ENCODE measurements at places on chromosomes 7 and 10. TPM values are rescaled to one million over a fixed set of nuclear protein-coding genes. Genes with fewer than 3 reads are reported as not detected.

DNA sequence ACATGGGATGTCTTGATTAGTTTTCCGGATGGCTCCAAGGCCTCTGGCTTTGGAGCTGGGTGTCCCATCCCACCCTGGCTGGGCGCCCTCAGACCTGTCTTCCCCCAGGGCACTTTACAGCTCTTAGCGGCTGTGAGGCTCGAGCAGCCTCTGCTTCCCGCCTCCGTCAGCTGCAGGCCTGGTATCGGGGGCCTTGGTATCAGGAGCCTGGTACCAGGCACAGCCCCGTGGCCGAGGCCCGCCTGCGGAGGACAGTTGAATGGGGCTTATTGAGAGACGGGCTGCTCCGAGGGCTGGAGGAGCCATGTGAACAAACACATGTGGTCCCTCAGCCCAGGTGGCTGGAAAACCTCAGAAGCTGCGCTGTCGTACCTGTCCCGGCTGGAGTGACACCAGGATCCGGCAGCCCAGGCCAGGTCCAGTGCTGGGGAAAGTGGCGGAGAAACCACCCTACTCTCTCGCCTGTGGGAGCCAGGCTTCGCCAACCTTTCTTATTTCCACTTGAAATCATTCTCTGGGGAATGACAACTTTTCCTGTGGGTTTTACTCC is 23.9 kb upstream of the AP5Z1 start:
- DNase-seq, result no peak

- DNase-seq, result no peak
Measured at GRCh38 chr10:90920986-90921666, at the start of gene ANKRD1. Gene ANKRD1, minus strand, starts transcription at chr10:90921087. Its CDS starts 60 bp downstream, at chr10:90921027.

LRWD1 gene
- polyA plus RNA-seq, result 37.3 TPM

DNA sequence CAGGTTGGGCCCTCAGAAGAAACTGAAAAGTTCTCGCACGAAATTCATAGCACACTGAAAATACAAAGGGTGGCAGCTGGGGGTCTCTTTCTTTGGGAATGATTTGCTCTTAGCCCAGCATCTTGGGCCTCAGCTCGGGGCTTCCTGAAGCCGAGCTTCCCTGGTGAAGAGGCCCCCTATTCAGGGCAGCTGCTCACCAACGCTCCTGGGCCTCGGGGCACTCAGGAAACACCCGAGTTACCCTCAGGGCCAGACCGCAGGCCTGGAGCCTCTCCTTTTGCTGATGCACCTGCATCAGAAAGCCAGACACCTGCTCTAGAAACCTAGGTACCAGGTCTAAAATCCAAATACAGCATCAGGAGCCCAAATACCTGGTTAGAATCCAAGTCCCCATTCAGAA is 85.5 kb downstream of the PTPRE start:
- DNase-seq, result no peak

- peak; percentile 10 for DNase-seq
Measured at GRCh38 chr7:780516-780915, 51.8 kb upstream of the SUN1 start.

DNA sequence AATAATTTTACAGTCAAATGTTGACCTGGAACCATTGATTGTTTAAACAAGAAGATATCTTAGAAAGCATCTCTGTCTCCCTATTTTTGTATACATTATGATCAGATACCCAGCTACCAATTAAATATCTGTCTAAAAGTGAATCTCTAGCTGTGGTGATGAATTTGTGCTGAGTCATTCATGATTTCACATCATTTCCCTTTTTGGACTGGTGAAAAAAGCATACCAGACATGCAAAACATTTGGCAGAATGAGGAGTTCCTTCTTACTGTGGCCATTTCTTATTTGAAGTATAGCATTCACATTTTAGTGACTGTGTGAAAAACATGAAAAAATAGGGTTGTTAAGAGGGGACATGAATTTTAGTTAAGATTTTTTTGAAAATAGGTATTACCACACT is 98.0 kb upstream of the GATA3 start:
- DNase-seq, result no peak

DNA sequence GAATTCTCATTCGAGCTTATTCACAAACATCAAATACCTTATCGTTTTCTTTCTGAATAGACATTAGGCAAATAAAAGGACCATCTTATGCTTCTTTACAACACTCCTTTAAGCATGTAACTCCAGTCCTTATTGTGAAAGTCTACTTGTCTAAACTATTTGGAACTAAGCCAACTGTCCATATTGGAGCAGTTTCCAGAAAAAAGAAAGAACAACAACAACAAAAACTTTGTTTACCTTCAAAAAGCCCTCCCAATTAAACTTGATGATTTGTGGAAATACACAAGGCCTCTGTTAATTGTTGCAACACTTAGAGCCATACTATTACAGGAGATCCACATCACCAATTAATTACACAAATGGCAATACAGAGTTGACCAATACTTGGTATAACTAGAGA is 163.6 kb downstream of the GALNT11 start:
- DNase-seq, result no peak

MUC12 gene
- 1.7 TPM for polyA plus RNA-seq

DNA sequence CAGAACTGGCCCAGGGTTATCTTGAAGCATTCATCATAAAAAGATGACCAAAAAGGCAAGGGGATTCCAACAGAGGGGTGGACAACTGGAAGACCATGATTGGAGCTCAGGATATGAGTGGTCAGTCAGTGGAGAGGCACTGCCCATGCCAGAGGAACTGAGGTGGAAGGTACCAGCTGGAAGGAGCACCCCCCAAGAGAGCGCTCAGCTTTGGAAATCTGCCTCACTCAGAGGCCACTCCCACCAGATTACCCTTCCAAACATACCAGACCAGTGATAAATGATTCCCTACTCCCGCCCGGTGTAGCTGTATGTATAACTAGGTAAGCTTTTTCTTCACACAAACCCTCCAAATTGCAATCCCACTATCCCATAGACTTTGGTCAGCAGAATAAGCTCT is 257.0 kb upstream of the SLC26A5 start:
- no peak for DNase-seq

DNA sequence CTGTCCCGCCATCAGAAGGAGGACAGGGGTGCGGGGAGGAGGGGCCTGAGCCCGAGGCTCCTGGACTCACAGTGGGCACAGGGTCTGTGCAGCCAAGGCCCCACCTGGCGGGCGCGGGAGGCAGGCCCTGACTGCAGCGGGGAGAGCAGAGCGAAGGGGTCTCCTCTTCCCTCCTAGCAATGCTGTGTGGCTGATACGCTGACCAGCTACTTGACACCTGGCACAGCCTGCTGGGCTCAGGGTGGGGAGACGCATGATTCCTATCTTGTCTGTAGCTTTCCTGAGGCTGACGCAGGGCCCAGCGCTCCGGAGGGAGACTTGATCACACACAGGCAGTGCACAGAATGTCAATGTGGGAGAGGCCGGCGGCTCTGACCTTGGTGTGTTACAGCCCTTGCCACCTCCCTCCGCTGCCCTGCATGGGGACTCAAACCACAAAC is 174.9 kb downstream of the ELFN1 start:
- DNase-seq, result peak; percentile 66

TAS2R41 gene
- polyA plus RNA-seq, result not detected

SLC13A1 gene
- polyA plus RNA-seq, result not detected

GRCh38 chr10:96919785-96920430 is 87.8 kb downstream of the LCOR start:
- DNase-seq, result no peak

GRCh38 chr10:3683560-3683959 is 101.4 kb downstream of the KLF6 start:
- no peak for DNase-seq

GRCh38 chr7:16743236-16743635 is 10.3 kb upstream of the TSPAN13 start:
- no peak for DNase-seq

GRCh38 chr10:11317936-11318670 is 293.3 kb downstream of the USP6NL start:
- no peak for DNase-seq

COG5 gene
- 3.6 TPM for polyA plus RNA-seq

- peak; percentile 95 for DNase-seq
Measured at GRCh38 chr7:131654668-131655326, 98.4 kb upstream of the PODXL start.

- no peak for DNase-seq
Measured at GRCh38 chr10:105769248-105770184, 1128.4 kb downstream of the SORCS3 start.

GLI3 gene
- polyA plus RNA-seq, result 0.29 TPM

GRCh38 chr10:5596611-5597341 is 69.6 kb downstream of the ASB13 start:
- no peak for DNase-seq

DNA sequence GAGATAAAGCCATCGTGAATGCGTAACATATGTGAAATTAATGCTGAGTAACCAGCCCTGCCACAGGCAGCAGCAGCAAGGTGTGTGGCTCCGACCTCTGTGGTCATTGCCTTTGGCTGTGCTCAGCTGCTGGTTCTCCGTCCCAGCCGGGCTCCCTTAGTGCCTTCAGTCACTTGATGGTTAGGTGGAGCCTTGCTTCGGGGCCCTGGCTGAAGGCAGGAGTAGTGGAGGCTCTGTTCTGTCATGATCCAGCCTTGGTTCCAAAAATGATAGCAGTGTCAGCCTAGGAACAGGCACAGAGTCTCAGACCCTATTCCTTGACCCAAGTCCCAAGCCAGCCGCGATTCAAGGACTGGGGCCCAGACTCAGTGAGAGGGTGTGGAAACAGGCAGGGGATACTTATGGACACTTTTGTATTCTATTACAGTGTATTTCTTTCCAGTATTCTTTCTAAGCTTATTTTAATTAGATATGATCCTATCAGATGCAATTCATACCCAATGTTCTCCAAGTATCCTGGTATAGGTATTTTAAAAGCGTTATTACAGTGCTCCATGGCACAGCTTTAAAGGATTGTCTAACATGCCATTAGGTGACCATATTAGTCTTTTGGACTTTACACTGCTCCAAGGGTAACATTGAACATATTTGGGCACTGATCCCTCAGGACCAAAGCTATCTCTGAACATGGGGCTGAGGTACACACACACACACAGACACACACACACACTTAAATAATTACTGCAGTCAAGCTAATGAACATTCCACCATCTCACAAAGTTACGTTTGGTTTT is 9.0 kb downstream of the SCART1 start:
- no peak for DNase-seq

GRCh38 chr10:15841696-15842095 is 18.6 kb downstream of the MINDY3 start:
- no peak for DNase-seq

TFPI2 gene
- 1.2 TPM for polyA plus RNA-seq

CLCN1 gene
- polyA plus RNA-seq, result 0.07 TPM

DNA sequence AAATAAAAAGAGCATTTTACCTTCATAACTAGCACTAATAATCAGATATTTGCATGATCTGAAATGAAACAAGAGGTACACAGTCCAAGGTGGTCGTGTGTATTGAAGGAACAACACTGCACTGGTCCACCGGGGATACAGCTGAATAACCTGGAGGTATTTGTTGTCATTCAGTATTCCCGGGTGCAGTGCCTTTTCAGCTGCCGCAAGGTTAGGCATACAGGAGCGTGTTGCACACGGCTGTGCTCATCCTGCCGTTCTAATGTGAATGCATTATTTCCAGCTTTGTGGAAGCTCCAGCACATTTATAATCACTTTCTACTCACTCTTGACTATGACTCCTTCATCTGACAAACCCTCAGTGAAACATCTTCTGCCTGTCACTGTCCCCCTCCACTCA is 377.8 kb downstream of the GFRA1 start:
- DNase-seq, result no peak

- DNase-seq, result peak; percentile 67
Measured at GRCh38 chr7:47483604-47484273, 98.2 kb downstream of the TNS3 start.

HPSE2 gene
- polyA plus RNA-seq, result 0.02 TPM

DNA sequence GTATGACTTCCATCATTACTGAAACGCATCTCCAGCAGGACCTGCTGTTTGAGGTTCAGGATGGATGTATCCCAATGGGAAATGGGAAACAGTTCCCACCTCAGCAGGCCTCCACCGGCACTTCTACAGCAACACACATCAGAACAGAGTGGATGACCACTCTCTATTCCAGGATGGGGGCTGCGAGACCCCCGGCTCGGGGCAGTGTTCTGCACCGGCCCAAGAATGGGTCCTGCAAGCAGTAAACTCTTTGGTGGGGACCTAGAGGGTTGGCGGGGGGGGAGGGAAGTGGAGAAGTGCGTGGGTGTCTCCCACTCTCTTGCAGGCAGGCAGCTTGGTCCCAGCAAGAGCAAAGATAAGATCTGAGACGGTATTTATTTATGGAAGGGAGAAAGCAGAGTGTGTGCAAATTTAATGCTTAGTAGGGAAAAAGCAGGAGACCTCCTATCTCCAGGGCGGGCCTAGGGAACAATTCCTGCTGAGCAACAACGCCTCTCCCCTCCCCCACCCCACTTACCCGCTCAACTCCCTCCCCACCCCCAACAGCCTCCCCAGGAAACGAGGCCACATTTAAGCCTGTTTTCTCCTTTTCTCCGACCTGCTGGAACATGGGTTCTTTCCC is 4.0 kb downstream of the SFMBT2 start:
- no peak for DNase-seq

COBL gene
- 0.09 TPM for polyA plus RNA-seq

GRCh38 chr7:88184848-88185304 is 35.0 kb downstream of the SRI start:
- no peak for DNase-seq

NXPH1 gene
- polyA plus RNA-seq, result not detected

- no peak for DNase-seq
Measured at GRCh38 chr7:47638679-47639315, 56.9 kb upstream of the TNS3 start.

DNA sequence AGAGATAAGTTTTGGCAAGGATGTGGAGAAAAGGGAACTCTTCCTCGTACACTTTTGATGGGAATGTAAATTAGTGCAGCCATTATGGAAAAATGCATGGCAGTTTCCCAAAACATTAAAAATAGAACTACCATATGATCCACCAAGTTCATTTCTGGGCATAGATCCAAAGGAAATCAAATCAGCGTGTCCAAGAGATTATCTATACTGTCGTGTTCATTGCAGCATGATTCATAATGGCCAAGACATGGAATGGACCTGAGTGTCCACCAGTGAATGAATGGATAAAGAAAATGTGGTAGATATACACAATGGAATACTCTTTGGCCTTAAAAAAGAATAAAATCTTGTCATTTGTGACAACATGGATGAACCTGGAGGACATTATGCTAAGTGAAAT is 70.3 kb upstream of the RSU1 start:
- no peak for DNase-seq

- DNase-seq, result no peak
Measured at GRCh38 chr7:107035446-107035845, 9.1 kb upstream of the PRKAR2B start.

Measured in spleen (tissue), 13 donors.